ENCODE measurements at places on chromosomes 11 and 22. TPM values are rescaled to one million over a fixed set of nuclear protein-coding genes. Genes with fewer than 3 reads are reported as not detected.

HSPB2 gene
- total RNA-seq = not detected

SPTY2D1 gene
- total RNA-seq = 16.9 TPM

FIBIN gene
- not detected for total RNA-seq

KRTAP5-11 gene
- total RNA-seq = not detected

RNF141 gene
- total RNA-seq = 18.5 TPM

GSTP1 gene
- 1,017 TPM for total RNA-seq

ACTN3 gene
- 0.15 TPM for total RNA-seq

CTSD gene
- 44.1 TPM for total RNA-seq

OR5AL1 gene
- total RNA-seq = not detected

CARD18 gene
- total RNA-seq = not detected

MYO7A gene
- not detected for total RNA-seq

FBLN1 gene
- total RNA-seq = not detected

OR2AG2 gene
- total RNA-seq = 1.7 TPM

PHETA2 gene
- total RNA-seq = 0.23 TPM

KCNE3 gene
- not detected for total RNA-seq

VPS11 gene
- total RNA-seq = 25.7 TPM

DEFB131B gene
- not detected for total RNA-seq

MB gene
- not detected for total RNA-seq

CHADL gene
- not detected for total RNA-seq

NLRP6 gene
- 0.65 TPM for total RNA-seq

FAM111B gene
- 38.1 TPM for total RNA-seq

NXPE1 gene
- total RNA-seq = not detected

PDE3B gene
- total RNA-seq = not detected

ADORA2A gene
- 35.0 TPM for total RNA-seq

MUC6 gene
- not detected for total RNA-seq

SLC22A6 gene
- not detected for total RNA-seq

PGA5 gene
- total RNA-seq = not detected

SCO2 gene
- 4.1 TPM for total RNA-seq

OR5A1 gene
- total RNA-seq = not detected

ALG9 gene
- 21.6 TPM for total RNA-seq

LDHAL6A gene
- not detected for total RNA-seq

MAJIN gene
- total RNA-seq = not detected

C11orf86 gene
- total RNA-seq = not detected

ZPR1 gene
- total RNA-seq = 67.5 TPM

IGSF22 gene
- not detected for total RNA-seq
